Psoas muscle (tissue), 8 donors: ENCODE measurements at places on chromosomes 5 and 9. TPM values are rescaled to one million over a fixed set of nuclear protein-coding genes. Genes with fewer than 3 reads are reported as not detected.

GRCh38 chr5:128009403-128009802, 74.2 kb upstream of the SLC12A2 start:
- H3K4me3 ChIP-seq = no peak overlapping the region
- no peaks in the 10 kb centered on the region for H3K36me3 ChIP-seq
- H3K4me1 ChIP-seq = no peaks in the 10 kb centered on the region

DNA sequence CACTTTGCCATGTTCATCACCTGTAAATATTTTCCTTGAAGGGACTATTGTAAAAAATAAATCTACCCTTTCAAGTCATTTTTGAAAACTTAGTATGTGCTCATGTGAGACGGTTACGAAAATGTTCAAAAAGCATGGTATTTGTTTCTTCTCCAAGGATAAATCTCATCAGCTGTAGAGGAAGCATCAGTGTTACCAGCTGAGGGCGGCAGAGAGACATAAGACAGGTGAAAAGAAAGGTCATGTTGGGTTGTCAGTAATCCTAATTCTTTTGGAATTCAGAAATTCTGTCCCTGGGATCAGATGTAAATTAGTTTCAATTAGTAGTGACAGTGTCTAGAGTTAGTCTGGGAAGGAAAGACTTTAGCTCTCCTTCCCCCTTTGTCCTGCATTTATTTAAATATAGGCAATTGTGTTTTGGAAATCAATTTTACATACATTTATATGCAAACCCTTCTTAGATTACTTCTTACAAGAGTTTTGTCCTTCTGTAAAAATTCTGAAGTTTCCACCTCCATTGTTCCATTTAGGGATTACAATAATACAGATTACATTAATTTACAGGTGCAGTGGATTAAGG, 791.9 kb upstream of the CDH6 start:
- no peak overlapping the region for H3K4me3 ChIP-seq
- no peaks in the 10 kb centered on the region for H3K27me3 ChIP-seq
- DNase-seq = no peak
- no peaks in the 10 kb centered on the region for H3K36me3 ChIP-seq
- H3K4me1 ChIP-seq = no peaks in the 10 kb centered on the region

DNA sequence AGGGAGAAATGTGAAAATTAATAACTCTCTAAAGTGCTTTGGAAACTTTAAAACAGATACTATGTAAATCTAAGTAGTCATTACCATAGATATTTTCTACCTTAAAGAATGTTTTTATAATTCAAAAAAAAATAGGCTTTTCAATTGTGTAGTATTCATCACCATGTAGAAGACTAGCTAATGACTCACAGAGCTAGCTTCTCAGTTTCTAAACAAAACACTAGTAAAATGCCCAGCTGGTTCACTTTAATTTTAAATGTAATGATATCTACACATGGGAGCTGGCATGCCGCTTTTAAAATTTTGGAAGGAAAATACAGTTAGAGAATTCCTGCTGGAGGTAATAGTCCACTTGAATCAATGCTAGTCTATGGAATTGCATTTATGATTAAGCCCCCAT, 509.8 kb downstream of the CSNK1G3 start:
- no peaks in the 10 kb centered on the region for H3K27me3 ChIP-seq
- H3K4me1 ChIP-seq = no peaks in the 10 kb centered on the region

- H3K36me3 ChIP-seq = no peaks in the 10 kb centered on the region
- no peaks in the 10 kb centered on the region for H3K4me1 ChIP-seq
- H3K27me3 ChIP-seq = no peaks in the 10 kb centered on the region
- no peak for DNase-seq
- H3K4me3 ChIP-seq = no peak overlapping the region
These were observed 167.2 kb downstream of the CFAP90 start for GRCh38 chr5:7683753-7684152.

- H3K36me3 ChIP-seq = no peaks in the 10 kb centered on the region
- H3K27ac ChIP-seq = no peak overlapping the region
- DNase-seq = no peak
- no peaks in the 10 kb centered on the region for H3K4me1 ChIP-seq
- no peaks in the 10 kb centered on the region for H3K27me3 ChIP-seq
- H3K4me3 ChIP-seq = no peak overlapping the region
These were observed 28.8 kb upstream of the ADAMTS2 start for GRCh38 chr5:179373961-179374505.

GRCh38 chr9:114746591-114747346, 59.1 kb downstream of the TNFSF15 start:
- no peak for DNase-seq
- H3K36me3 ChIP-seq = no peaks in the 10 kb centered on the region
- no peaks in the 10 kb centered on the region for H3K27me3 ChIP-seq
- no peak overlapping the region for H3K4me3 ChIP-seq
- H3K4me1 ChIP-seq = no peaks in the 10 kb centered on the region

GRCh38 chr5:139762615-139763170, 32.9 kb upstream of the PSD2 start:
- no peak for DNase-seq
- H3K4me1 ChIP-seq = no peaks in the 10 kb centered on the region
- no peak overlapping the region for H3K27ac ChIP-seq
- no peak overlapping the region for H3K4me3 ChIP-seq
- no peaks in the 10 kb centered on the region for H3K36me3 ChIP-seq

GRCh38 chr5:159003045-159004030, 96.4 kb downstream of the EBF1 start:
- H3K4me1 ChIP-seq = peaks cover 6% of the 10 kb centered on the region
- peak; percentile 36 for DNase-seq
- H3K4me3 ChIP-seq = no peak overlapping the region
- peaks cover 2% of the 10 kb centered on the region for H3K27me3 ChIP-seq
- H3K27ac ChIP-seq = no peak overlapping the region
- no peaks in the 10 kb centered on the region for H3K36me3 ChIP-seq

DNA sequence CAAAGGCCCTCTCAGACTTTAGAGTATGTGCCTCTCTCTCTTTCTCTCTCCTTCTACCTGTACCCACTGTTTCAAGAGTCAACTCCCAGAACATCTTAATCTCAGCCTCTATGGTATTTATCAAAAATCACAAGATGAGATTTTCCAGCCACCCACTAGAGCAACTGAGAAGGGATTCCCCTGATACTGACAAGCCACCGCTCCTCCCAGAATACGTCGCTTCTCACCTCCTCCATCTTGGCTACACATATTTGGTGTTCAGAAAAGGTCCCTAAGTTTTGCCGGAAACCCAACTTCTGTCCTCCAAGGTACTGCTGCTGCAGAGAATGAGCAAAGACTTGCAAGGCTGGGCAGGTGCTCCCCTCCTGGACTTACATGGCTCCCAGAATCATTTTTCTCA, 6.1 kb downstream of the GARIN3 start:
- no peak for DNase-seq
- no peaks in the 10 kb centered on the region for H3K27me3 ChIP-seq
- H3K36me3 ChIP-seq = no peaks in the 10 kb centered on the region
- no peaks in the 10 kb centered on the region for H3K4me1 ChIP-seq

GRCh38 chr9:99826579-99826978, 4.9 kb downstream of the NR4A3 start:
- no peak overlapping the region for H3K4me3 ChIP-seq
- no peak for DNase-seq
- peaks cover 2% of the 10 kb centered on the region for H3K27me3 ChIP-seq
- peaks cover 6% of the 10 kb centered on the region for H3K4me1 ChIP-seq
- H3K36me3 ChIP-seq = no peaks in the 10 kb centered on the region

DNA sequence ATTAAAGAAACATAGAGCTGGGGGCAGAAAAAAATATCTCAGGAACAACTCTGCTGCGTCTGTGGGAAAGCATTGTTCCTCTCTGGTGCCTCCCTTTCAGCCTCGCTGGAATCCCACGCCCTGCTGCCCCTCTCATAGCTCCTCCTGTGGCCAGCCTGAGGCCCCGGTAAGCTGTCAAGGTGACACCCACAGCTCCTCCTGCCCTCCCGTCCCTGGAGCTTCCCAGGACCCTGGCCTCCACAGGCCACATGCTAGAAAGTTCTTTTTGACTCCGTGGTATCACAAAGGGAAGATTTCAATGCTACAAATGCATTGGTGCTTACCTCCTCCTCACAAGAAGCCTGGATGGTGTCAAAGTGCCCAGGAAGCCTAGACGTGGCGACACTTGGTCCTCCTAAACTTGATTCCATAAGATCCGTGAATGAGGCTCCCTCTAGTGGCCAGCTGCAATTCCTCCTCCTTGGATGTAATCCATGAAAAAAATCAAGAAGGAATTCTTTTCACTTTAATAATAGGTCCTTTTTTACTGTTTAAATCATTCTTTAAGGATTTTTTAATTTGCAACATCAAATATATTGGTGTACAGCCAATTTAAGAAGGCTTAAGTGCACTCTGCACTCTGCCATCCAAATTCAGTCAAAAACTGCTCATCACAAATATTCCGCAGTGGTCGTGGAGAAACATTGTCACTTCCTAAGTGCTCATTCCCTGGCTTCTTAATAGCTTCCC, 104.9 kb downstream of the CFAP90 start:
- no peak overlapping the region for H3K4me3 ChIP-seq
- peaks cover 11% of the 10 kb centered on the region for H3K36me3 ChIP-seq
- H3K4me1 ChIP-seq = no peaks in the 10 kb centered on the region
- peak; percentile 80 for DNase-seq
- H3K27me3 ChIP-seq = no peaks in the 10 kb centered on the region

GRCh38 chr5:131996210-131997025, 15.0 kb downstream of the ACSL6 start:
- H3K27me3 ChIP-seq = no peaks in the 10 kb centered on the region
- H3K4me3 ChIP-seq = no peak overlapping the region
- no peak overlapping the region for H3K27ac ChIP-seq

DNA sequence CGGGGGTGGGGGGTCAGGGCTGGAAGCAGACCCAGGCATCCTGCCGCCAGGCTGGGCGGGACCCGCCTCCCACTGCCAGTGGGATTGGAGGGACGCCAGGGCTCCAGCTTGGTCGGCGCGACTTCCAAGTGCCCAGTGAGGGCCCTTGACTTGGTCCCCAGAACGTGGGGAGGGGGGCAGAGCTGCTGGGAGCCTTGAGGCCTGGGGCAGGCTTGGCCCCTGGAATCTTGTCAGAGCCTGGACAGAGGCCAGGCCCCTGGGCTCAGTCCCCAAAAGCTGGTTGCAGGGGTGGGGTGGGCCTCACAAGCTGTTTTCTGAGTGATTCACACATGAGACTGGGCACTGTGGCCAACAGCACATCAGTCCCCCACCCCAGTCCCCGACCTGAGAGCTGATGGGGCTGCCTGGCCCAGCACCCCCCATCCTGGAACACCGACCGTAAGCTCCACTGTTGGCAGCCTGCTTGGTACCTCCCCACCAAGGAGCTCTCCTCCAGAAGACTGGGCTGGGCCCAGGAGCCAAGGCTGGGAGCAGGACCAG, 526 bp downstream of the CLIC3 start:
- no peak for DNase-seq
- H3K27me3 ChIP-seq = peaks cover 17% of the 10 kb centered on the region
- H3K36me3 ChIP-seq = peaks cover 11% of the 10 kb centered on the region
- peaks cover 10% of the 10 kb centered on the region for H3K4me1 ChIP-seq
- no peak overlapping the region for H3K27ac ChIP-seq
- no peak overlapping the region for H3K4me3 ChIP-seq

DNA sequence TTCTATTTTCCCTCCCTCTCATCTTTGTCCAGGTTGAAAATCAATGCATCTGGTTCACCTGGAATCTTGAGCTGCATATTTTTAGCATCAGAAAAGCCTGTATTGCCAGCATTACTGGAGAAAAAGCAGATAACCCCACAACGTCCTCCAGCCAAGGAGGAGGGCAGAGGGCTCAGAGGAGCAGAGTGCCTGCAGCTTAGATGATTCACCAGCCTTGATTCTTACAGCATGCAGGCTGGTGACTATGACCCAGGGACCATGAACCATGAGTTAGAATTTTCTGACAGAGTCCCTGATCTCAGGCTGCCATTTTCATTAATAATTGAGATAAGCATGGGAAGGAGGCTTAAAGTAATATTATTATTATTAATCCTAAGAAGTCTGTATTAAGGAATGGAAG, 278.2 kb downstream of the BRINP1 start:
- H3K4me3 ChIP-seq = no peak overlapping the region
- no peak overlapping the region for H3K27ac ChIP-seq
- no peaks in the 10 kb centered on the region for H3K36me3 ChIP-seq

DNA sequence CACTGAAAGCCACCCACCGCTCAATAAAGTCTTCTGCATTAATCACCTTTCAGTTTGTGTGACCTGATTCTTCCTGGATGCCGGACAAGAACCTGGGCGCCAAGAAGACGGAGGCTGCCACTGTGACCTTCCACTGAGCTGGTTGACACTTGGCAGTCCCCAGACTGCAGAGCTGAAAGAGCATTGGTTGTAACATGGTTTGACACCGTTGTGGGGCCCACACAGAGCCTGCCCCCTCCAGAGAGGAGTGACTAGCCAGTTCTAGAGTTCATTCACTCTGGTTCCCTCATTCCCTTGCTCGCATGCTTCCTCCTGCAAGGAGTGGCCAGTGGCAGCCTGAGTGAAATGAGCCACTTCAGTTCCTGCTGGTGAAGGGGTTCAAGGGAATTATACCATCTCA, 86.2 kb upstream of the ANXA1 start:
- H3K4me1 ChIP-seq = no peaks in the 10 kb centered on the region
- H3K4me3 ChIP-seq = no peak overlapping the region

- DNase-seq = no peak
- no peaks in the 10 kb centered on the region for H3K4me1 ChIP-seq
- H3K27ac ChIP-seq = no peak overlapping the region
- no peak overlapping the region for H3K4me3 ChIP-seq
These were observed 17.1 kb upstream of the FAM81B start for GRCh38 chr5:95374061-95374460.

- H3K4me1 ChIP-seq = peaks cover 6% of the 10 kb centered on the region
- H3K27ac ChIP-seq = no peak overlapping the region
- H3K4me3 ChIP-seq = no peak overlapping the region
- DNase-seq = no peak
These were observed 115.8 kb downstream of the EFNA5 start for GRCh38 chr5:107554776-107555424.

- no peaks in the 10 kb centered on the region for H3K27me3 ChIP-seq
- no peaks in the 10 kb centered on the region for H3K4me1 ChIP-seq
- H3K36me3 ChIP-seq = no peaks in the 10 kb centered on the region
- H3K27ac ChIP-seq = no peak overlapping the region
- H3K4me3 ChIP-seq = no peak overlapping the region
- DNase-seq = no peak
These were observed 249.0 kb upstream of the WWC1 start for GRCh38 chr5:168042284-168043068.

DNA sequence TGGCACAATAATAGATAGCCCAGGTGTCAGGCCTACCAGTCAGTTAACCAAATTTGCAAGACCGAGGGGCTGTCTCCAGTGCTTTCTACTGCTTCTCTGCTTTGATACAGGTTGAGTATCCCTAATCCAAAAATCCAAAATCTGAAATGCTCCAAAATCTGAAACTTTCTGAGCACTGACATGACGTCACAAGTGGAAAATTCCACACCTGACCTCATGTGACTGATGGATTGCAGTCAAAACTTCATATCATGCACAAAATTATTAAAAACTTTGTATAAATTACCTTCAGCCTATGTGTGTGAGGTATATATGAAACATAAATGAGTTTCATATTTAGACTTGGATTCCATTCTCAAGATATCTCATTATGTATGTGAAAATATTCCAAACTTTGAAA, 213.5 kb upstream of the PANK3 start:
- no peaks in the 10 kb centered on the region for H3K27me3 ChIP-seq

GRCh38 chr9:26744191-26744965, 148.2 kb downstream of the CAAP1 start:
- no peak overlapping the region for H3K4me3 ChIP-seq
- no peaks in the 10 kb centered on the region for H3K27me3 ChIP-seq
- DNase-seq = no peak
- no peak overlapping the region for H3K27ac ChIP-seq
- H3K4me1 ChIP-seq = no peaks in the 10 kb centered on the region

The FOXD4 gene
- total RNA-seq = 0.14 TPM

The IL4 gene
- not detected for total RNA-seq

The HSD17B3 gene
- 1.1 TPM for total RNA-seq

The LHX3 gene
- not detected for total RNA-seq

The AP3B1 gene
- total RNA-seq = 23.0 TPM

The S1PR3 gene
- 5.2 TPM for total RNA-seq

The RAPGEF6 gene
- total RNA-seq = 14.1 TPM

The SEMA6A gene
- 3.1 TPM for total RNA-seq

The MARCOL gene
- not detected for total RNA-seq

The CDH6 gene
- total RNA-seq = 0.74 TPM
